Stimulated activated CD4-positive, alpha-beta T cell treated with anti-CD3 and anti-CD28 coated beads, Interleukin-12 subunit alpha, Interleukin-12 subunit beta, amount 100 ng/mL, for 4 hours (primary cell): ENCODE measurements at places on chromosomes 6 and 20.

DNA sequence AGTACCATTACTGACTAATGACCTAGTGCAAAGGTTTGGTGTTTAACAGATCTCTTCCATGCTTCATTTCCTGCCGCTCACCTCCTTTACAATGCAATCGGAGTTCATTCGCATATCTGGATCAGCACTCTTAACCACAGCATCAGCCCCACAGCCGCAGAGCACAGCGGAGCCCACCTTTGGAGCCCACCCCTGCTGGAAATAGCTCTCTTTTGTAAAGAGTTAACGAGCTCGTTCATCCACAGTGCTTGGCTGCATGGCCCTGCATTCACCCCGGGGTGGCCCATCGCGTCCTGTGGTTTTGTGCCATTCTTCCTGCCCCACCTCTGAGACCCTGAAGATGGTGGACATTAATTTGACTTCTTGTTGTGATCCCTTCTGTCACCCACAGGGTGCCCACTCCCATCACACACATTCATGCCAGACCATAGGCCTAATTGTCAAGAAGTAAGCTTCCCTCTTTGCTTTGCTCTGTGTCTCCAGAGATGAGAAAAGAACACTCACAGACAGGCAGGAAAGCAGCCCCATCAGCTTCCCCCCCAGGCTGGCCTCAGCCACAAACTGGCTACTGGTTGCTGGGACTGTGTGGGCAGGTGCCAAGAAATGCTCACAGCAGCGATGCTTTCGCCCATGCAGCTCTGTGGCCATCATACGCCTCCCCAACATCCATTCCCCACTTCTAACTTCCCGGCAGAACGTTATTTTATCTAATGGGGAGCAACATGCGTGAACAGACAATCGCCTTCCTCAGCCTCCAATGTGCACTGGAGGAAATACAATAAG lies 167.0 kb downstream of the LRFN2 start:
- DNase-seq: no peak

DNA sequence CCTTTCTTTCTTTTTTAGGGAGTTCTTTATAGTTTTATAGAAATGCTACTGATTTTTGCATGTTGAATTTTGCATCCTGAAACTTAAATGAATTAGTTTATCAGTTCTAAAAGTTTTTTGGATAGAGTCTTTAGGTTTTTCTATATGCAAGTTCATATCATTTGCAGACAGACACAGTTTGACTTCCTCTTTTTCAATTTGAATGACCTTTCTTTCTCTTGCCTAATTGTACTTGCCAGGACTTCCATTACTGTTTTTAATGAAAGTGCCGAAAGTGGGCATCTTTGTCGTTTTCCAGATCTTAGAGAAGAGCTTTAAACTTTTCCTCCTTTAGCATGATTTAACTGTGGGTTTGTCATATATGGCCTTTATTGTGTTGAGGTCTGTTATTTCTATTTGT lies 21.1 kb upstream of the EDN1 start:
- DNase-seq: no peak

DNA sequence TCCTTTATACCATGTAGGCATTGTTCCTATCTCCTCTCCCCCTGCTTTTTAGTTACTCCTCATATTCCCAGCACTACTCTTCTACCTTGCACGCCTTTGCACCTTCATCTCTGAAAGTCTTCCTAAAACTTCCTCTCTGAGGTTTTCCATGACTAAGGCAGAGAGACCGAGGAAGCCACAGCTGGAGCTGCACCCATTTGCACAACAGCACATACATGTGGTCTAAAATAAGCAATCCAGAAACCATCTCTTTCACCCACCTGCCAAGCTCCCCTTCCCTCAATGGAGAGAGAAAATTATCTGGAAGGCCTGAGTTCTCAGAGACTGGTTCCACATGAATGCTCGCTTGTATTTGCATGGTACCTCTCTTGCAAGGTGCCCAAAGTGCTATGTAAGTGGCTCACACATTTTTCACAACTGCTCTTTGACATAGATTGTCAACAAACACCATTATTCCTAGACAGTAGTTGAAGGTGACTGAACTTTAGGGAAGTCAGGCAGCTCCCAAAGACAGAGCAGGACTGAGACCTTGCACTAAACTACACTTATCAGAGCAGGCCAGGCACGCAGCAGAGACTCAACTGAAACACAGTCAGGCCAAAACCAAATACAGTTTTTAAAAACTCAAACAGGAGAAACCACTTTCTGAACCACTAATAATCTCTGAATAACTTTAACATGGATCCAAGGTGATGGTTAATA lies 313.2 kb downstream of the TFAP2A start:
- DNase-seq: no peak

- no peak for DNase-seq
These were observed 215.9 kb downstream of the ATXN1 start for GRCh38 chr6:16545382-16545781.

DNA sequence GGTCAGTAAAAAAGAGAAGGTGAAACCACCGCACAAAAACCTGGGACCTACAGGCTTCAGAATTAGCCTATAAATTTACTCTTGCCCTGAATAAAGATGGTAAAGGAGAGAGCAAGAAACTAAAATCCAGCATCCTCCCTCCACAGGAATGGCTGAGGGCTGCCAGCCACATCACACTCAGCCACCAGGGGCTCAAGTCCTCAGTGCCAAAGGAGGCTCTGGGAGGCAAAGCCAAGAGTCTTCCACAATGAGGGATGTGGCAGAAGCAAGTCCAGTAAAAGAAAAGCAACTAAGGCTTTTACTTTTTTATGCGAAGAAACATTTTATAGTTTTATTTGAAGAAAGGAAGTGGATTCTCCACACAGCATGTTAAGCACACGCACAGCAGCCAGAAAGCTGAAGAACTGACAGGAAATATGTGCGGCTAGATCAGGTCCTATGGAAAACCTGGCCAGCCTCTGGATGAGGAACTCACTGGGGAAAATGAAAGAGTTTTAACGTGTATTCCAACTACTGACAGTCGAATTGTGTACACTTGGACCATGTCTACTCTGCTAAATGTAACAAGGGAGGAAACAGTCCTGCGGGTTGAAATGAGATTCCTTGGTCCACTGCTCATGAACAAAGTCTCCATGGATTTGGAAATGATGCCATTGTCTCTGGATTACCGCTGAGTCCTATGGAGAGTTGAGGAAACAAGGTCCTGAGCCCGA lies 219.4 kb upstream of the SSTR4 start:
- DNase-seq: no peak
